ENCODE measurements at places on chromosomes 7 and 10.

- DNase-seq: no peak
Measured at GRCh38 chr10:96747734-96748550, 27.6 kb upstream of the PIK3AP1 start.

DNA sequence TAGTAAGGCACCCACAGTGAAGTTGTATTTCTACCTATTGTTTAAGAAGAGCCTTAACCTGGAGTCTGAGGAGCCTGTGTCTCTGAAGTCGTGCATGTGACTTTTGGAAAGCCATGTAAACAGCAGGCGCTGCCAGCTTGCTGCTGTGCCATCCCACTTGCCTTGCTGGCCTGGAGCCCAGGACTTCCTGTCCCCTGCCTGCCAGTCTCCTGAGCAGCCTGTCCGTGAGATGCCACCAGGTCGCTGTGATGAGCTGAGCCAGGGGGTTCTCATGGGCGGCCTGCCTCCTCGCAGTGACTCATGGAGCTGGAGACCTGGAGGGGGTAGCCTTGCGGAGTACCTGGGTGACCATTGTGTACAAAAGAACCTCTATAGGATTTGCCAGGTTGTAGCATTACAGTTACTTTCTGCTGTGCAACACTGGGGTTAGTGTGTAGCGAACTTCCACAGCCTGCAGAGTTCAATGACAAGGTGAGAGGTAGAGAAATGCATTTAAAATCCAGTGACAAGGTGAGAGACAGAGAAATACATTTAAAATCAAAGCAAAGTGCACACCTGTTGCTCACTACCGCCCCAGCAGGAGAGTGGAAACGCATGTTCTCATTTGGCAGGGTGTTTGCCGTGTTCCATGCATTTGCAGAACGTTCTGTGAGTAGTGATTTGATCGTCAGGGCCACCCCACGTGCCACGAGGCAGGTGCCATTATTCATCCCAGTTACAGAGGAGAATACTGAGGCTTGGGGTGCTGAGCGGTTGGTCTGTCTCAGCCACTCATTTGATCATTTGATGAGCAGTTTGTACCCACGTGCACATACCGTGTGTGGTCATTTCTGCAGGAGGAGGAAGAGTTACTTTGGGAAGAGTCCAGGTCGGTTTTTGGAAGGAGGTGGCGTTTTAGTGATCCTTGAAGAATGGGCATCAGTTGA is 36.6 kb upstream of the BHLHA15 start:
- DNase-seq: no peak

DNA sequence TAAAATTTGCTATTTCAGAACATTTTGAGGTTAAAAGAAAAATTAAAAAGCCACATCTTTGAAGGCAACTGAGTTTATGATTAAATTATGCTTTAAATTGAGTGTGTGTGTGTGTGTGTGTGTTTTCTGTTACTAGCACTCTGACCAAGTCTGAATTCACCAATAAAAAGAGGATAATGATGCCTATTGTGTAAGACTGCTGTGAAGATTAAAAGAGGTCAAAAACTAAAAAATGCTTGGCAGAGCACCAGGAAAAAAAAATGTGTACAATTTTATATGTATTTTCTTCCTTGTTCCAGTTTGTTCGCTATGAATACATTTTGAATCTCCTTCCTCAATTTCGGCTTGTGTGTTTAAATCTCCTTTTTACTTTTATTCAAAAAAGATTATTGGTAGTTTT is 316.6 kb upstream of the MAGI2 start:
- DNase-seq: no peak

- DNase-seq: peak; percentile 71
Measured at GRCh38 chr10:86644152-86644793, 10.1 kb upstream of the OPN4 start.

- no peak for DNase-seq
Measured at GRCh38 chr7:81767926-81768325, 1.9 kb downstream of the HGF start.

GRCh38 chr7:94030634-94031033 is 26.5 kb upstream of the BET1 start:
- DNase-seq: no peak

- DNase-seq: no peak
Measured at GRCh38 chr7:128304212-128304611, 39.5 kb downstream of the RBM28 start.

- DNase-seq: no peak
Measured at GRCh38 chr10:71424496-71425194, 27.9 kb downstream of the CDH23 start.
